ENCODE measurements at places on chromosomes 3 and 15.

- DNase-seq: no peak
Measured at GRCh38 chr15:78796510-78796909, 14.8 kb downstream of the ADAMTS7 start.

DNA sequence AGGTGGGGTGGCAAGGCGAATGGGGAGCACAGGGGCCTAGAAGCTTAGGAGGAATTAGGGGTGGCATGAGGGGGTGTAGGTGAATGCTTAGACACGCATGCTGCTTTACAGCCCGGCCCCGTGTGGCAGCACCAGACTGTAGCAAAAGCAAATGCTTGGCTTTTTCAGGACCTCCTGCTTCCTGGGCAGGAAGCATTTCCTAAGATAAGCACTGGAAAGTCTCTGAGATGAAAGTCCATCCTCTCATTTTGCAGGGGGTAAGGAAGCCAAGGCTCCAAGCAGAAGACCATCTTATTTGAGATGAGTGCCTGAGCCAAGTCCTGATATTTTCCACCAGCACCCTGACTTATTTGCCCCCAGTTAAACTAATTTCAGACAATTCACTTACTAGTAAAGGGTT lies 12.9 kb downstream of the SSUH2 start:
- no peak for DNase-seq

- no peak for DNase-seq
Measured at GRCh38 chr15:26660241-26660640, 112.6 kb downstream of the GABRB3 start.

- no peak for DNase-seq
Measured at GRCh38 chr3:126294211-126294808, 62.9 kb downstream of the KLF15 start.

DNA sequence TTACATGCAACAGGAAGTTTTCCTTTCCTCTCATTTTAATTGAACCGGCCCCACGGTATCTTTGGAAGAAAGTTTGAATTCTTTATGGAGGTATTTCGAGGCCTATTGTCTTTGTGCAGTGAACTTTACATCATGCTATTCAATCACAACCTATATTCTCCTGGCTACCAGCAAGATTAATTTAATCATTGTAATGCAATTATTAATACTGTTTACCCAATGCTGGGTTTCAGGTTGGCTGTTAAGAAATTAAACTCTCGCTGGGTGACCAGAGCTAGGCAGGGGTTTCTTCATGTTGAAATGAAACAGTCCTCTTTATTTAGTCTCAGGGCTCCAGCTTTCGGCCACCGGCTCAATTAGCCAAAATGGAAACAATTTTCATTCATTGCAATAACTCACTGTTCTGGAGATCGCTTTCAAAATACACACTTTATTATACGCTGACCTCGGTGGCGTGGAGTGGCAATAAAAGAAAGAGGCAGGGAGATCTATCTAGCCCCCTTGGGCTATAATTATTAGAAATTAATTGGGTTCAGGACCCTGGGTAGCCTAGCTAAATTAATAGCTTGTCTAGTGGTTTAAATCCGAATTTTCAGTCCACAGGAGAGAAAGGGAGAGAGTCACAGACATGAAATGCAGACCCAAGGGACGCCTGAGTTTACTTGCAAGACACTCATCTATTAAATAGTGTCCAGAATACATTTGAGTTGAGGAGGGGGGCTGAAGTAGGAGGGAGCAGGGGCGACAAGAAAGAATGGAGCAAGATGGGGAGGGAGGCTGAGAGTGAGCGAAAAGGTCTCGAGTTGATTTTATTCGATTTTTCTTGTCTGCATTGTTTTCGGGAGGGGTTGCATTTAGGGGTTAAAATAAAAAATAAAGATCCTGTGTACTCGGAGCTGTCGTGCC lies 3.9 kb upstream of the MECOM start:
- DNase-seq: no peak

DNA sequence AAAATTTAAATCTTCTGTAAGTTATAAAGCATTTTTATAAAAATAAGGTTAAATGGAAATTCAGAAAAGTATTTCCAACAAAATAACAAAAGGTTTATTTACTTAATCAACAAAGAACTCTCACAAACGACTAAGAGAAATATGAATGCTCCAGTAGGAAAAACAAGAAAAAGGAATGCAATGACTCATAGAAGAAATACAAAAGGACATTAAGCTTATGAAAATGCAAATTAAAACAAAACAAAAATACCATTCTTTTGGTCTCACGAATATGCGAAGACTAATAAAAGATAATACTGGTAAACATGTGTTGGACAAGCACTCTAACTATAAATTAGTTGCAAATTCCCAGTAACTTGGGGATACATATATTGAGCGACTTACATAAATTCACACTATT lies 17.5 kb upstream of the TBC1D5 start:
- DNase-seq: no peak

GRCh38 chr3:39106851-39107387 lies 508 bp downstream of the GORASP1 start:
- no peak for DNase-seq

- no peak for DNase-seq
Measured at GRCh38 chr3:156617781-156618180, 56.6 kb upstream of the TIPARP start.

- DNase-seq: no peak
Measured at GRCh38 chr3:54121414-54122323, 683 bp upstream of the CACNA2D3 start.

DNA sequence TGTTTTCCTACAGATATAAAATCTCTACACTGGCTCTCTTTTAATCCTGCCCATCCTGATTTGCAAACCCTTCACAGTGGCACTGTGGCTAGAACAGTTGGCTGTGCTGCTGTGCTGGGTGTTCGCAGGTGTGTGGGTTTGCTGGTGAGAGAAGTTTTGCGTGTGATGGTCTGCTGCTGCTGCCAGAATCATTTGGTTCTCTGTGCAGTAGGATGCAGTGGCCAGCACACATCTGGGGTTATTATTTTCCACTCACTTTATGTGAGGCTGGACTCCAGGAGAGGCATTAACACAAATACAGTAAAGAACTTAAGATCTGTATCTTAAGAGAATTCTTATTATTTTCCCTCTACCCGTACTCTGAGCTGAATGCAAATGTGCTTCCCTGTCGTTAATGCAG lies 16.0 kb upstream of the PSMD6 start:
- no peak for DNase-seq

GRCh38 chr3:54212723-54213122 lies 90.4 kb downstream of the CACNA2D3 start:
- no peak for DNase-seq

GRCh38 chr3:69500604-69501003 lies 114.7 kb upstream of the FRMD4B start:
- DNase-seq: no peak

DNA sequence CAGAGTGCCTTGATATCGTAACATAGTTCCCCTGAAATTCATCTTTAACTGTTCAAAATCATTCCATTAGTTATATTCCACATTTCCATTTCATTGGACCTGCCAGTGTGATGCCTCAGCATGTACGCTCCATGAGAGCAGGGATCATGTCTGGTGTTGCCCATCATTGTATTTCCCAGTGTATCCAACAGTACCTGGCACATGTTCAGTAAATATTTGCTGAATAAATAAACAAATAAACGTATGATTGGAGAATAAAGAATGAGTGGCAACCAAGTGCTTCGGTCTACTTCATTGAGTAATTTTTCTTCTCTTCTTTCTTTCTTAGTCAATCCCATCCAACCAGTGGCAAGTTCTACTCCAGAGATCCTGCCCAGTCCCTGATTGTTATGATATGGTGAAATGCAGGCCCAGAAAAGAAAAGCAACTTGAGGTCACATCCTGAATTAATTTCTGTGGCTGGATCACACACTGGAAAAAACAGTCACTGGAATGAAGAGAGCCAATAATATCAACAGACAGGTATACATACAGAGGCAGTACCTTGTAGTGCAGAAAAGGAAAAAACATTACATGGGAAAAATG lies 101.2 kb downstream of the PLCH1 start:
- DNase-seq: no peak

GRCh38 chr3:186221760-186222378 lies 113.0 kb upstream of the ETV5 start:
- DNase-seq: no peak

- DNase-seq: no peak
Measured at GRCh38 chr3:119211193-119211592, 29.5 kb downstream of the B4GALT4 start.

- no peak for DNase-seq
Measured at GRCh38 chr15:51727141-51727897, 10.1 kb downstream of the LYSMD2 start.

- DNase-seq: no peak
Measured at GRCh38 chr15:85755942-85756341, 38.8 kb downstream of the KLHL25 start.

- DNase-seq: no peak
Measured at GRCh38 chr15:66917904-66918448, 147.4 kb upstream of the SMAD3 start.

GRCh38 chr3:63798544-63798943 lies 20.6 kb upstream of the C3orf49 start:
- no peak for DNase-seq

GRCh38 chr15:101562428-101563059 lies 73.0 kb upstream of the PCSK6 start:
- no peak for DNase-seq

- no peak for DNase-seq
Measured at GRCh38 chr3:156291272-156292123, 171.1 kb downstream of the KCNAB1 start.
